ENCODE measurements at places on chromosomes 16 and 17. TPM values are rescaled to one million over a fixed set of nuclear protein-coding genes. Genes with fewer than 3 reads are reported as not detected.

The TRIM37 gene
- total RNA-seq = 45.6 TPM

The UTS2R gene
- total RNA-seq = not detected

The ABCC3 gene
- total RNA-seq = 4.6 TPM

The ANKFN1 gene
- total RNA-seq = not detected

The GLTPD2 gene
- total RNA-seq = not detected

The LUC7L3 gene
- 33.5 TPM for total RNA-seq

The DRC7 gene
- total RNA-seq = 0.19 TPM

The HASPIN gene
- total RNA-seq = 7.9 TPM

The PMP22 gene
- total RNA-seq = 23.0 TPM

Data from endothelial cell of coronary artery (primary cell).